ENCODE measurements at places on chromosomes 12 and 14.
A peak's percentile ranks its signal among the peaks of the same experiment; 100 is the strongest.

DNA sequence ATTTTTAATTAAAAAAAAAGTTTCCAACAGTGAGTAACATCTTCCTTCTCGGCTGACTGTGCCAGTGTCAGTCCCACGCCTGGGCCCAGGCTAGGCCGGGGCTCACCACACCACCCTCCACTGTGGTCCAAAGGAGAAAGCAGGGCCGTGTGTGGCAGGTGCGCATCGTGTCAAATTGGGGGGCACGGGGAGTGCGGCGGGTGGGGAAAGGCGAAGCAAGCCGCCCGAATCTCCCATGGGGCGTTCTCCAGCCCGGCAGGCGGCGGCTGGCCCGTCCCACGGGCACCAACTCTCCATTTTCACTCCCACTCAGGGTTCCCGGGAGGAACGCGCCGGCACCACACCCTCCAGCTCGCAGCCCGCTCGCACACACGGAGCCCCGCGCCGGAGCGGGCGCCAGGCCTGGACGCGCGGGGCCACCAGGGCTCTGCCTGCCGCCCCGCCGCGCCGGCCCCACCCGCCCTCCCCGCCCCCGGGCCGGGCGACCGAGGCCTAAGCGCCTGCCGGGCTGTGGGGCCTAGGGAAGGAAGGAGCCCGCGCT, 604 bp downstream of the EEA1 start:
- DNase-seq = peak; percentile 19

- no peak for DNase-seq
Observed at GRCh38 chr12:117130801-117131200, 31.6 kb upstream of the TESC start.

GRCh38 chr12:50195832-50196231, 28.7 kb upstream of the CERS5 start:
- DNase-seq = no peak

GRCh38 chr12:15918066-15918465, 6.9 kb downstream of the DERA start:
- no peak for DNase-seq

GRCh38 chr14:102829016-102829548, 51.8 kb downstream of the TRAF3 start:
- DNase-seq = no peak

- peak; percentile 66 for DNase-seq
Observed at GRCh38 chr12:53267999-53268629, at the start of gene ESPL1. TSS of gene ESPL1 (plus strand) at chr12:53268299. CDS start at chr12:53268767, 468 bp downstream.

DNA sequence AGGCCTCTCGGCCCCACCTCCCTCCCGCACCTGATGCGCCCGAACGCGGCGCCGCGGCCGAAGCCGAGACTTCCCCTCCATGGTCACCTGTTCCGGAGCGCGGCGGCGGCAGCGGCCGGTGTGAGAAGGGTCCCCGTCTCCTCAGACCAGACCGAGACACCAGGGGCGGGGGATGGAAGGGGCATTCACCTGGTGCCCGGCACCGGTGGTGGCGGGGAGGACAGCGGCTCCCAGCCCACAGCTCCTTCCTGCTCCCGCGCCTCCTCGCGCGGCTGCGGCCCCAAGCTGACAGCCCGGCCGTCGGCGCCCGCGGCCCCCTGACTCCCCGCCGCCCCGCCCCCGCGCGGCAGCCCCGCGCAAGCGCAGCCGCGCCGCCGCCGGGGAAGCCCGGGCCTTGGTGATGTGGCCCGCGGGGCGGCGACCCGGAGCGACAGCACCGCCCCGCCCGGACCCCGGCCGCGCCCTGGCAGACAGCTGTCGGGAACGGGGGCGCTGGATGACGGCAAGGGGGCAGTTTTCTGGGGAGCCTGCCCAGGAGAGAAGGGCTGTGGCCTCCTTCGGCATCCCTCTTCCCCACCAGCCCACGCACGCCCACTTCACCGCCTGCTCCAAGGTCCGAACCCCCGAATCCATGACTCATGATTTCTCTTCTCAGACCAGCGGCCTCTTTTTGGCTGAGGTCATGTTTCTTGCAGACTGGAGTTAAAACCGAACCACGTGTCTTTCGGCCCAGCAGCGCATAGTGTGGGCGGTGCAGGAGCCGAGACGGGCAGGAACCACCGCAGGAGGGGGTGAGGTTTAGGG, at the start of gene SLC41A2:
Gene SLC41A2 (minus strand): TSS at position 290 of the 804 bp plus-strand sequence. CDS start 29,763 bp downstream, outside the sequence.
- DNase-seq = peak; percentile 59

- no peak for DNase-seq
Observed at GRCh38 chr12:123398550-123399254, 14.8 kb downstream of the KMT5A start.

GRCh38 chr14:55245657-55246268, 25.5 kb upstream of the FBXO34 start:
- DNase-seq = no peak

DNA sequence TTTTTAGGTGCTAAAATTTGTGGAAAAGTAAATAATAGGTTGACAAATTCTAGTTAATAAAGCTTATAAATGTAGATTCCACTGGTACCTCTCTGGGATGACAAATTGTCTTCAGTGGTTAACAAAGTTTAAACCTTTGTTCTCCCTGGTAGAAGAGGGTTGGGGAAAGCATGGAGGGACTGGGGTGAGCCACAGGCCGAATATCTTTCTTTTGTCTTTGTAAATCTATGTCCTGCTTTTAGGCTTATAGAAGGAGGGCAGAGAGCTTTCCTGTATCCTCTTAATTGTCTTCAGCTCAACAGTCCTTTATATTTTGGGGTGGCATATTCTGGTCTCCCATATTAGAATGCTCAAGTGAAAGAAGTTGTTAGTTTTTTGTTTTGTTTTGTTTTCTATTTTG, 142.2 kb upstream of the CNOT2 start:
- no peak for DNase-seq

- DNase-seq = no peak
Observed at GRCh38 chr14:105467249-105467941, 7.2 kb upstream of the CRIP2 start.

- no peak for DNase-seq
Observed at GRCh38 chr12:49012739-49013138, 5.8 kb downstream of the PRKAG1 start.

DNA sequence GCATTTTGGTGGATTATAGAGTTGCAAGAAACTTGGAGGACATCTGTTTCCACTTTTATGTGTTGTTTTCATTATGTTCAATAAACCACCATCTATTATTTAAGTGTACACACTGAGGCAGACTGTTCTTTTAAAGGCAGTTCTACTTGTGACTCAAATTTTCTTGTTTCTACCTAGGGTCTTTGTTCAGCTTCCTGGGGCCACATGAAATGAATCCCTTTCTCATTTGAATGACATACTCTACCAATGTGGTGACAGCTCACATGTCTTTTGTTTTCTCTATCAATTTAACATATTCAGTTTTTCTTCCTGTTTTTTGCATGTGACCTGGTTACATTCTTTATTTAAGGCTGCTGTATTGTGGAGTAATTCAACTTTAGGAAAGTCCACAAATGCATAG, 7.9 kb downstream of the SLC16A7 start:
- no peak for DNase-seq

GRCh38 chr14:73758392-73759182, 44.4 kb upstream of the PNMA1 start:
- peak; percentile 69 for DNase-seq

DNA sequence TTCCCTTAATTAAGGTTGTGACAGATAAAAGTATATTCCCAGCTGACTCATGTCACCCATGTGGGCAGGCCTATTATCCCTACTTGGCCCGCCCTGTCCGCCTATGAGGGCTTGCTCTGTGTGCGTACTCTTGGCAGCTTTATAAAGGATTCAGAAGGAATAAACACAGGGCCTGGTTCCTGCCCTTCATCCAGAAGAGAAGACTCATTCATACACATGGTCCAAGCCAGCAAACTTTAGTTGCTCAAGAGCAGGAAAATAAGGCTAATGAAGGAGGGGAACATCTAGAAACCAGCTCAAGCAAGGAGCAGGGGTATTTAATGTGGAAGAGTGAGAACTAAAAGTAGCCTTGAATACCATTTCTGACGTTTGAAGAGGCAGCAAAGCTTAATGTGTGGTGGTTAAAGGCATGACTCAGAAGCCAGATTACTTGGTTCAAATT, 141.9 kb downstream of the CRADD start:
- no peak for DNase-seq

DNA sequence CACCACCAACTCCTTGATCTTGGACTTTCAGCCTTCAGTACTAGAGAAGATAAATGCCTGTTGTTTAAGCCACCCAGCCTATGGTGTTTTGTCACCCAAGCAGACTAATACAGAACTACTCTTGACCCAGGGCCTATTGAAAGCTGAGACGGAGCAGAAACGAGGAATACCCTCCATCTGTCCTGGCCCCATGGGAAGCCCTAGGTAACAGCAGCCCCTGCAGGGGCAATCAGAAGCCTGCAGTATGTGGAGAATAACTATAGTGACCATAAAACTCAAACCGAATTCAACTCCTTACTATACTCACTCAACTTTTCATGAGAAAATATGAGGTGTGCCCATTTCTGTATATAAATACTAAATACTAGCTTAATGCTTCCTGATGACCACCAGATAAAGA, 307.4 kb downstream of the NUAK1 start:
- no peak for DNase-seq

DNA sequence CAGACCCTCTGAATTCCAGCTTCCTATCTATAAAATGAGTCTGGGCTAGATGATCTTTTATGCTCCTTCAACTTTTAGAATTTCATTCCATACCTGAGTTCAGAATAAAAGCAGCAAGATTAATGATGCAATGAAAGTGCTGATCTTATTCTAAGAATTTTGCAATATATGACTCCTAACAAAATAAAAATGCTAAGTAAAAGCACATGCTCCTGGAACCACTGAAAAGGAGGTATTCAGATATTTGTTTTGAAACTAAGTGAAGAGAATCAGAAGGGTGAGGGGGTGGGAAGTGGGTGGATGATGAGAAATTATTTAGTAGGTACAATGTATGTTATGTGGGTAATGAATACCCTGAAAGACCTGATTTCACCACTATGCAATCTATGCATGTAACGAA, 216.6 kb downstream of the PTPRO start:
- DNase-seq = no peak

- DNase-seq = no peak
Observed at GRCh38 chr12:66662179-66662578, 16.7 kb downstream of the GRIP1 start.

GRCh38 chr12:54341378-54342300, 16.7 kb downstream of the COPZ1 start:
- no peak for DNase-seq

- no peak for DNase-seq
Observed at GRCh38 chr14:64807551-64807950, 72.2 kb downstream of the SPTB start.

DNA sequence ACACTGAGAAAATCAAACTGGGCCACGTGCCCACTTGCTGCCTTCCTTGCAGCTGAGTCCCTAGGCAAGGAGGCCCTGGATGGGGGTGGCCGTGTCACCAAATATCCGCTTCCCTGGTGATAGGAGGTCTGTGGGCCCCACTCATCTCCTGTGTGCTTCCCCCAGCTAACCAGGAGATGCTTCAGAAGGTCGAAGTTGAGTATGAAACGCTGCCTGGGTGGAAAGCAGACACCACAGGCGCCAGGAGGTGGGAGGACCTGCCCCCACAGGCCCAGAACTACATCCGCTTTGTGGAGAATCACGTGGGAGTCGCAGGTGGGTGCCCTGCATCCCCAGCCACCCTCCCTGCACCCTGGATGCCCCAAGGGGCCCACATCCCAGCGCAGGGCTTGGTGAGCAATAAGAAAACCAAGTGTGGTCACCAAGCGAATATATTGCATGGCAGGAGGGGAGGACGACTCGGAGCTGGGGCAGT, 6.8 kb upstream of the SIVA1 start:
- DNase-seq = no peak

All from central memory CD8-positive, alpha-beta T cell (primary cell).